ENCODE measurements at places on chromosomes 11 and 22.

DNA sequence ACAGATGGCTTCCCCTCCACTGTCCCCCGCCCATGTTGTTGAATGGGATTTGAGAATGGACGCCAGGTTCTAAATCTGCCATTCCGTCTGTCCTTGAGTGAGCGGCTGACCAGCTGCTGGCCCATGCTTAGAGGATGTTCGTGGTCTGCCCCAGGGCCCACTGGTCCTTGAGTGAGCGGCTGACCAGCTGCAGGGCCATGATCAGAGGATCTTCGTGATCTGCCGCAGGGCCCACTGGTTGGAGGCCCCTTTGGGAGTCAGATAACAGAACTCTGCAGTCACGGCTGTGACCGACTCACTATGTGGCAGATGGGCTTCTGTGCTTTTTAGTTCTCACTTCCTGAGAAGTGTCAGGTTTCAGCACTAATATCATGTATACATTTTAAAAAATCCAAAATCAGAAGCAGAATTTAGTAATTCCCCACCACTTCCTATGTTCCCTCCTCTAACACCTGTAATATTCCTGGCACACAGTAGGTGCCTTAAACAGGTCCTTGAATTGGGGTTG, 54.1 kb downstream of the MICAL3 start:
- DNase-seq, result no peak

GRCh38 chr11:37298173-37298572, 700.1 kb upstream of the RAG2 start:
- DNase-seq, result no peak

GRCh38 chr11:46296059-46296527, 18.6 kb downstream of the CREB3L1 start:
- DNase-seq, result no peak

GRCh38 chr11:32385998-32386397, 49.3 kb downstream of the WT1 start:
- DNase-seq, result no peak

GRCh38 chr11:131178020-131178419, 192.4 kb upstream of the NTM start:
- no peak for DNase-seq

GRCh38 chr22:23222033-23222792, 41.9 kb downstream of the BCR start:
- DNase-seq, result no peak

GRCh38 chr11:27619039-27619574, 81.1 kb downstream of the BDNF start:
- DNase-seq, result no peak

GRCh38 chr11:44574610-44575287, 9.3 kb downstream of the CD82 start:
- no peak for DNase-seq

- no peak for DNase-seq
Measured at GRCh38 chr11:85902353-85902752, 47.2 kb downstream of the CCDC83 start.

DNA sequence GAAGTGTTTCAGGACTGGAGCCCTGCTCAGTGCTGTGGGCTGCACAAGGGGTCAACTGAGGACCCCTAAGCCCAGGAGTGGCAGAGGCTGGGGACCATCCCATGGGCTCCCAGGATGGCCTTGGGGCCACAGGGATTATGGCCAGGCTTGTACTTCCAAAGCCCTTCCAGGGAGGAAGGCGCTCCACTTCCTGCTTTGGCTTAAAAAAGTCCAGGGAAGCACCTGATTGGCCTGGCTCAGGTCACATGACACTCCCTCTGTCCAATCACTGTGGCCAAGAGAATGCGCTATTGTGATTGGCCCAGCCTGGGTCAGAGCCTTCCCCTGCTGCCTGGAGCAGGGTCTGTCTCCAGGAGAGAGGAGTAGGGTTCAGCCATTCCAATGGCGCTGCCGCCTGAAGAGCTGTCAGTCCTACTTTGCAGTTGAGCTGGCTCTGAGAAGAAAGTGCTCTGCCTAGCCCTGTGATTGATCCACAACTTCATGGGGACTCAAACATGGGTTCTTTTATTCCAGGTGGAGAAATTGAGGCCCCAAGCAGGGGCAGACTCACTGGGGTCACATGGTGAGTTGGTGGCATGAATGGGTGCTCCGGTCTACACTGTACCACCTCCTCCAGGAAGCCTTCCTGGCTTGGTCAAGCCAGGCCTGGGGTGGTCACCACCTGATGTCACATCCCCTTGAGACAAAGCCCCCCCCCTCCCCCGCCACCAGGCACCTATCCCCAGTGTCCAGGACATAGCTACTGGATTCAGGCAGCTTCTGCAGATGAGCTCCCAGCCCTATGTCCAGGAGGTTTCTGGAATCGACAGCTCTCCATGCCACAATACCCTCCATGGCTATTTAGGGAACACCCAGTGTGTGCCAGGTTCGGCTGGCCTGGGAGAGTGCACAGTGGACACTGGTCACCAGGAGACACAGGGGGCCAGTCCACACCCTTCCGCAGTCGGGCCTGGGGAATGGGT, 48.2 kb downstream of the RTN4R start:
- DNase-seq, result no peak

GRCh38 chr11:1204381-1205101, 18.3 kb upstream of the MUC5B start:
- no peak for DNase-seq

GRCh38 chr11:112922606-112923005, 38.6 kb upstream of the NCAM1 start:
- no peak for DNase-seq

DNA sequence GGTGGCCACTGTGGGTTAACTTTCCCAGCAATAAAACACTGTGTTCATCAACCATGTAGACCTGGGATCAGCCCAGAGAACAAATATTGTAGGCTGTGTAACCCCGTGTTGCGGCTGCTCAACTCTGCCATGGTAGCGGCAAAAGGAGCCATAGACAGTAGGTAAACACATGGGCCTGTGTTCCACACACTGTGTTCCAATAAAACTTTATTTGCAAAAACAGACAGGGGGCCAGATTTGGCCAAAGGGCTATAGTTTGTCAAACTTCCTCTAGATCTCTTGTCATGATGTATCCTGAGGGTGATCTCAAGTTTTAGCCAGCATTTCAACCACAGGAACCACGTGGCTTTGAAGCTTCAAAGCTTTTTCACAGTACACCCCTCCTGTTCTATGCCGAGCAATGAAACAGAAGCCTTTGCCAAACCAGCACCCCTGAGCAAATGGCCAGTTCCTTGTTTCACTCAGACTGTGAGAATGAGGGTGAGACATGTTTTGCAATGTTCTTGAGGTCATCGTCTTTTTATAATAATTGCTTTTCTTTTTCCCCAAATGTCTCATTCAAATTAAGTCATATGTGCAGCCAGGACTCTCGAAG, 49.9 kb upstream of the FADD start:
- DNase-seq, result no peak

GRCh38 chr11:64225608-64226506, at the start of the genes NUDT22 and TRPT1:
Gene NUDT22, plus strand, starts transcription at chr11:64226274. Its CDS starts 379 bp downstream, at chr11:64226653.
Gene TRPT1, minus strand, starts transcription at chr11:64226186. Its CDS starts 326 bp downstream, at chr11:64225860.
- peak; percentile 88 for DNase-seq

- no peak for DNase-seq
Measured at GRCh38 chr22:43466710-43467109, 54.9 kb downstream of the MPPED1 start.

GRCh38 chr11:70085815-70086769, 8.0 kb downstream of the ANO1 start:
- no peak for DNase-seq

DNA sequence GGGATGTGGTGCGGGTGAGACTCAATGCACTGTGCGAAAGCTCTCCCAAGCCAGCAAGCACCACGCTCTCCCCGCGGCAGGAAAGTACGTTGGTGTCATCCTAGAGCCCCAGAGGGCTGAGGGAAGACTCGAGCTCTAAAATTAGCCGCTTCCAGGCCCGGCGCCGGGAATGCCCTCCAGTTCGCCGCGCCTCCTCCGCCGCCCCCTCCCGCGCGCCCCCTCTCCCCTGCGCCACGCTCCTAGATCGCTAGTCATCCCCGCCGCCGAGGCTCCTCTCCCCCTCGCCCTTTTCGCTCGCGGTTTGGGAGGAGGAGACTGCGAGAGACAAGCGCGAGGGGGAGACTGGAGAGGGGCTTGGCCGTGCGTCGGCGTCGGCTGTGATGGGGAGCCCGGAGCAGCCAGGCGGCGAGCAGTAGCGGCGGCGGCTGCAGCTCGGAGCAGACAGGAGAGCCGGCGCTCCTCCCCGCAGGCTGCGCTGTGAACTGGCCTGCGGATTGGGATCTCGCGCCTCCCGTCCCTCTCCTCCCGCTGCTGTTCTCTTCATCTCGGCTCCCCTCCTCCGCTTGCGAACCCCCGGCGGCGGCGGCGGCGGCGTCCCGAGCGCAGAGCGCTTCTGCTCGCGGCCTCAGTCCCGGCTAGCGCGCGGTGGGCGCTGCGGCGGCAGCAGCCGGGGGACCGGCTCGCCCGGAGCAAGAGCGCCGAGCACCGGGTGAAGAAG, at the start of gene FAT3:
FAT3 (plus strand) TSS at position 412 of the 718 bp plus-strand sequence. CDS start 127,295 bp downstream, outside the sequence.
- DNase-seq, result no peak

- no peak for DNase-seq
Measured at GRCh38 chr11:114651145-114651718, 27.1 kb upstream of the NXPE2 start.

DNA sequence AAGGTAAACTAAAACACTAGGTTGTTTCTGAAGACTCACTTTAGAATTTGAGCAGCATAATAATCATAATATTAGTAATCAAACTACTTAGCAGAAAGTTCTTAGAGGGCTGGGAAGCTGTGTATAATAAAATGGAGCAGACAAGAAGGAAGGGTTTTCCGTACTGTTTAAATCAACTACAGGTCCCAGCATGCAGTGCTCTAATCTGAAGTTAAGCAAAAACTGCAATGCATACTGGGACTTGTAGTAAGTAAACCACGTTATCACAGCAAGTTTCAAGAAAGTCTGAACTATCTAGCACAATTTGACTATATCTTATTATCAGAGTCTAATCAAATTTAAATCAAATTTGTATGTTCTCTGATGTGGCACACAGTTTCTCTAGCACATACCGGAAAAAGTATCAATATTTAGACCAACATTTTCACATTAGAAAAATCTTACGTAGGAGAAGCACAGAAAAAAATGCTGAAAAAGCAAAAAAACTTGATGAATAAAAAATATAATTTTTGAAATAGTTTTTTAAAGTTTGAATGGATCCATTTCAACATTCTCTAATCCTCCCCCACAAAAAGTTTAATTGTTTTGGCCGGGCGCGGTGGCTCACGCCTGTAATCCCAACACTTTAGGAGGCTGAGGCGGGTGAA, 8.2 kb downstream of the PHF21A start:
- no peak for DNase-seq

GRCh38 chr11:86591631-86592030, 80.8 kb downstream of the ME3 start:
- DNase-seq, result no peak

DNA sequence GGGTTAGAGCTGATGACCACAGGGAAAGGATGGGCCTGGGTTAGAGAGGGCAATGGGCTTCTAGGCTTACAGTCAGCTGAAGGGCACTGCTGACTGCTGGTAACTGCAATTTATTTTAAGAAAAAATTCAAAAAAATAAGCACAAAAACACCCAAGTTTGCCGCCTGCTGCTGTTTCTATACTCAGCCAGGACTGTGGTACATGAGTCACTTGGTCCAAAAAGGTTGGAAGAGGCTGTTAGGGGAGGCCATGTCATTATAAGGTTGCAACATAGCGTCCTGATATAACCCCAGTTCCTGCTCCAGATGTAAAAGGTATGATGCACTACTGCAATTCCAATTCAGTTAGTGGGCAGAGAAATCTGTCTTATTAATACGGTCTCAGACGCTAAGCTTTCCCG, 98.9 kb downstream of the ETS1 start:
- DNase-seq, result no peak

GRCh38 chr11:59814021-59814420, 3.4 kb upstream of the MRPL16 start:
- no peak for DNase-seq

- DNase-seq, result no peak
Measured at GRCh38 chr11:67311556-67312082, 8.3 kb downstream of the SSH3 start.

DNA sequence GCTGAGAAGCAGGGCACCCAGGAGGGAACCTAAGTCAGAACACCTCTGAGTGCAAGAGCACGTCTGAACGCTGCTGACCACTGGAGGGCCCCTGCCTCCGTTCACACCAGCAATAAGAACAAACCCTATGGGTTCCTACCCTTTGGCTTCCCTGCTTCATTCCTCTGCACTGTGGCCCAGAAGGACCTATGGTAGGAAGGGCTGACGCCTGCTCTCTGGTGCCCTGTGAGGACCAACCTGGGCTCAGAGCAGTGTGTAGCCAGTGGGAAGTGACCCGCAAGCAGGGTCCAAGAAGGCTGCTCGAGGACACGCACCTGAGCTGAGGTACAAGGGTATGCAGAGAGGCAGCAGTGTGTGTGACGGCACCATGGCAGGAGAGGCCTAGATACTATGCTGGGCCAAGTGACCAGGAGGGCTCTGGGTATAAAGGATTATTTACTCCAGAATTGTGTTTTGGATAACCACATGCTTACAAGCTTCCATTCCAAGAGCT, 68.8 kb upstream of the CLTCL1 start:
- no peak for DNase-seq

- DNase-seq, result no peak
Measured at GRCh38 chr11:15307619-15308024, 192.9 kb downstream of the INSC start.

GRCh38 chr22:27692243-27692642, 109.3 kb downstream of the MN1 start:
- DNase-seq, result no peak

- DNase-seq, result peak; percentile 68
Measured at GRCh38 chr11:117843666-117844484, 19.3 kb upstream of the FXYD2 start.

DNA sequence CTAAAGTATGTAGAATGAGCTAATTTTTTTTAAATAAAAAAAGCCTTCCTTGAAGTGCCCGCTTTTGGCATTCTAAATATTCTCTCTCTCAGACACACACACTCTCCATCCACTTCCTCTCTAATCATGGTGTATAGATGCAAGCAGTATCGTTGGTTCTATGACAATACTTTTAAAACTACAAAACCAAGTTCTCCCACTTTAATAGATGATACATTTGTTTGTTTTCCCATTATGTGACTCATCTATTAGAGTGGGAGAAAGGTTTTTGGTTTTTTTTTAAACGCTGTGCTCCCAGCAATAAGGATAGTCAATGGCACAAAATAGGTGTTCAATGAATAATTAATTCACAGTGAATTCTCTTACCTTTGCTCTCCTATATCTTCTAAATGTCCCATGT, 44.6 kb downstream of the FZD4 start:
- DNase-seq, result no peak

- peak; percentile 47 for DNase-seq
Measured at GRCh38 chr11:118343981-118344515, at the start of gene CD3G. Gene CD3G, plus strand, starts transcription at chr11:118344344. Its CDS starts 80 bp downstream, at chr11:118344424.

GRCh38 chr22:45271667-45272201, 13.0 kb upstream of the UPK3A start:
- no peak for DNase-seq

DNA sequence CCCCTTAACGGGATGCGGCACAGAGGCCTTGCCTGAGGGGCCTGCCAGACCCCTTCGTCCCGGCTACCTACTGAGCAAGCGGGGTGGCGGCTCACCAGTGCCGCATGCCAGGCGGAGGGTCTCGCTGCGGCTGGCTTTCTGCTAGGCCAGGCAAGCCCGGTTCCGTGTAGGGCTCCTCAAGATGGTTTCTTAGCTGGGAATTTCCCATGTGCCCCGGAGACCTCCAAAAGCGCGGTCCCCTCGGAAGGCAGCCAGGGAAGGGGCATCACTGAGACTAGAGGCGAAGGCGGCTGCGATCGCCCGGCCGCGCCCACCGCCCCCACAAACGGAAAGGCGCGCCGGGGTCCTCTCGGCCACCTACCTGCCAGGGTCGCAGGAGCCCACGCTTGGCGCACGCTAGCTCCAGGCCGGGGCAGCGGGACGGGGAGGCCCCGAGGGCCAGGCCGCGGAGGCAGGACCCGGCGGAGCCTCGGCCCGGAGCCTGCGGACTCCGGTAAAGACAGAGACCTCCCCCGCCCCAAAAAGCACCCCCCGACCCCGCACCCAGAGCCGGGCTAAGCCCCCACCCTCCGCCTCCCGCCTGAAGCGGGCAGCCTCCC, 23.8 kb downstream of the MICAL3 start:
- no peak for DNase-seq

Data from central memory CD8-positive, alpha-beta T cell (primary cell).